ENCODE measurements at places on chromosomes 4 and X. TPM values are rescaled to one million over a fixed set of nuclear protein-coding genes. Genes with fewer than 3 reads are reported as not detected.

SPANXN3 gene
- total RNA-seq = not detected

CNKSR2 gene
- 0.35 TPM for total RNA-seq

GRCh38 chrX:72478853-72479252 is 93.8 kb downstream of the HDAC8 start:
- DNase-seq = no peak

- no peak for DNase-seq
Observed at GRCh38 chrX:55342533-55343501, 78.1 kb upstream of the PAGE3 start.

- DNase-seq = no peak
Observed at GRCh38 chr4:59664771-59665170, 1535.4 kb upstream of the ADGRL3 start.
